ENCODE measurements at places on chromosomes 5 and 9.

- no peak for DNase-seq
These were observed 434 bp downstream of the GLRX start for GRCh38 chr5:95822043-95822541.

DNA sequence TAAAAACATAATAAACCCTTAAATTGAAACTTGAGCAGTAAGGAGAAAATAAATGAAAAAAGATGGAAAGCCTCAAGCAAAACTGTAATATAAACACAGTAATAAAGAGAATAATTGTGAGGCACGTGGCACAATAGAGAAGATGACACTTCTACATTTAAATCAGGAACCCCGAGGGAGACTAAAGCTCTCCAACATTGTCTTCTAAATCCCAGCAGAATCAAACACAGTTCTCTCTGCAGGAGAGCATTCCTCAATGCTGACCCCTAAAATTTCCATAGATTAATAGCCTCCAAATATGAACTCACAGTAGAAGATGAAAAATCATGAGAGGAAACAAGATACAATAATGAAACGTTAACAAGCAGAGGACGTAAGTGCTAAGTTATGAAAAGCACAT lies 721.2 kb upstream of the COX7C start:
- no peak for DNase-seq

DNA sequence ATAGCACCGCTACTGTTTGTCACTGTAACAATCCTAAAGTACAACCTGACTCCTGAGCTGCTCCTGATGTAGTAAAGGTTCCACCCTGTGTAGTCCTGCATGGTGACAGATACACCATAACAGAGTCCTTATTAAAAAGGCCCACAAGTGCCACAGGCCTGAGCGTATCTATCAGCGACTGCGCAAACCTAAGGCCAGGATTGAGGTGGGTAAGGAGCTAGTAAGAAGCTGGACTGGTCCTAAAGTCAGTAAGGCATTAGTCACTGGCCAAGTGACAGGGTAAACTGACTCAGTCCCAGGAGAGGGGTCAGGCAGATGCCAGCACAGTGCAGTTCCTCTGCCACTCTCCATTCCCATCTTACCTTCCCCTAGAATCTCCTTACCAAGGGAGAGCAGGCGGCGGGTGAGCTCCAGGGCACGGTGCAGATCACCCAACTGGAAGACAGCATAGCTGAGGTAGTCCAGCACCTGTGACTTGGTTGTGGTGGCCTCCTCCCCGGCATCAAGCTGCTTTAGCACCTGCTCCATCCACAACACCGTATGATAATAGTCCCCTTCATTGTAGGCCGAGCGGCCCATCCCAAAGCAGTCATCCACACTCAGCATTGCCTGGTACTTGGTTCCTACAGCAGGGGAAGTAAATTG lies 17.6 kb downstream of the P4HA2 start:
- no peak for DNase-seq

DNA sequence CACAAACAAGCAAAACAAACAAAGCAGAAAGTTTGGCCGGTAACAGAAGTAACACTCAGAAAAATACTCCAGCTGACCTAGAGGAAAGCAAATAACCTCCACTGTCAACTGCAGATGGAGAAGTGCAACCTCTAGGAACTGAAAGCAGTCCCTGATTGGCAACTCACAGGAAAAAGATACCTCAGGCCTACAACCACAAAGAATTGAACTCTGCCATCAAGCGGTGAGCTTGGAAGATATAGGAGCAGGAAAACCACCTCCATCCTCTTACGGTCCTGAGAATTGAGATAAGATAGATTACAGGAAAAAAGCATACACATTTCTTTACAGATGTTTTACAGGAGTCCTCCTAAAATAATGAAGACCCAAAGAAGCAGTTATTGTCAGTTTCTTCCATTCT lies 184.5 kb downstream of the PDZD2 start:
- no peak for DNase-seq

GRCh38 chr5:11853796-11854195 lies 50.5 kb downstream of the CTNND2 start:
- no peak for DNase-seq

- no peak for DNase-seq
These were observed 141.4 kb upstream of the PANK3 start for GRCh38 chr5:168720575-168720974.

- DNase-seq = no peak
These were observed 1.8 kb downstream of the AUH start for GRCh38 chr9:91359734-91360470.

GRCh38 chr9:95415158-95415557 lies 97.6 kb upstream of the FANCC start:
- DNase-seq = no peak

DNA sequence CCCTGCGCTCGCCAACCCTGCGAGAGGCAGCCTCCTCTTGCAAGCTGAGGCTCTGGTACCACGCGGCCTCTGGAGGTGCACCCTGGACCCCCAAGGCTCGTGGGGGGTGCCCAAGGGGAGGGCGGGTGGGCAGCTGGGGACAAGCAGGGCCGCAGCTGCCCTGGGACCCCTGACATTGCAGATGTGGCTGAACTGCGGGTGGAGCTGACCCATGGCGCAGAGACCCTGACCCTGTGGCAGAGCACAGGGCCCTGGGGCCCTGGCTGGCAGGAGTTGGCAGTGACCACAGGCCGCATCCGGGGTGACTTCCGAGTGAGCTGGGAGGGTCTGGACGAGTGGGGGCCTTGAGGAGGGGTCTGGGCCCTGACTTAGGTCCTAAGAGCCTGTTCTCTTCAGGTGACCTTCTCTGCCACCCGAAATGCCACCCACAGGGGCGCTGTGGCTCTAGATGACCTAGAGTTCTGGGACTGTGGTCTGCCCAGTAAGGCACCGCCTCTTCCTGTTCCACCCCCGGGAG lies 1.5 kb downstream of the MAMDC4 start:
- DNase-seq = no peak

DNA sequence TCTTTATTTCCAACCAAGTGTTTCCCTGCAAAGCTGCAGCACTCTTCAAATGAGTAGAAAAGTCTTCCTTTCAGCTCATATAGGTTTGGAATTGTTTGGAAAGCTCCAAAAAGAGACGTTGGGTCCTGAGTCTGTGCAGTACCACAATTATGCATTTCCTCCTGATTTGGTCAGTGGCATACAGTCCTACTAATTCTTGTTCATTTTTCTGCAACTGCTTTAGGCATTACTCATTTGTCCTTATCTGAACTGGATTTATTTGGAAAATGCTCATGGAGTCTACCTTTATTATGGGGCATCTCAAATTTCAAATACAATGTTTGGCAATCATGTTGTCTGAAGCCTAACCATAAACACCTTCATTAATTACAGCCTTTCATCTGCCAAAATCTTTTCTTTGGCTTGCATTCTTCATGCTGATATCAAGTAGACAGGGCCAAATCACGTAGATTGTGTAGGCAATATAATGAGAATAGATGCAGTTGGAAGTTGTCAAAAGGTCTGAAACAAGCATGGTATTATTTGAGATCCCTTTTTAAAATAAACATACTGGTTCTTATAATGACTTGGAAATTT lies 232.8 kb downstream of the TLE1 start:
- DNase-seq = no peak

DNA sequence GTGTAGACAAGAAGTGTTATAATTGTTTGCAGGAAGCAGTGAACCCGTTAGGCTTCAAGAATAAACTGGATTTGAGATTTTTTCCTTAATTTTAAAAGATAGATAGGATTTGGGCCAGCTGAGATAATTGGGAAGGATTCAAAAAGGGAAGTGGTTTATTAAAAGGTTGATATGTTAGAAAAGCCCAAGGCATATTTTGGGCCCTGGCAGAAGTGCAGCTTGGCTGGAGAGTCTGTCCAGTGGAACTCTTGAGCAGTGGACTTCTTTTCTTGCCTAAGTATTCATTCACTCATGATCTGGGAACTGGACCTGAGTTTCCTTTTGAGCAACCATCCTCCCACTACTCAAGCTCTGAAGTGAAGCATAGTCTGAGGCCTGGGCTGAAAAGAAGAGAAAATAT lies 433.4 kb downstream of the ZSWIM6 start:
- no peak for DNase-seq

GRCh38 chr5:7592910-7593309 lies 197.0 kb downstream of the ADCY2 start:
- no peak for DNase-seq

DNA sequence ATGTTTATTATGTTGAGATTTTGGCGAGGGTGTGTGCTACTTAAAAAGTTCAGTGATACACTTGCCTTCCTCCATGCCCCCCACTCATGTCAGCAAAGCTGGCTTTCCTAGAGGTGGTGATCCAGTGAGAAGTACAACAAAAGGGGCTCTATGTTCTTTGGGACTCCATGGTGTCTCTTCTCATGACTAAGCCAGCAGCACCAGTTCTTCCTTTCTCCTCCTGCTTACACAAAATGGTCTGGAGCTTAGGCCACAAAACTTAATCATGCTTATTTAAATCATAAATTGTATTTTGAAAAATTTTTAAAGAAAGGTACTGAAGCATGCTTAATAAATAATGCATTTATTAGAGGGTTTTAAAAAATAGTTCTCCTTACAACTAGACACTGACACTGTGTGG lies 22.4 kb downstream of the MOCS2 start:
- DNase-seq = no peak

- DNase-seq = no peak
These were observed 401.9 kb upstream of the IRX2 start for GRCh38 chr5:3153226-3153858.

DNA sequence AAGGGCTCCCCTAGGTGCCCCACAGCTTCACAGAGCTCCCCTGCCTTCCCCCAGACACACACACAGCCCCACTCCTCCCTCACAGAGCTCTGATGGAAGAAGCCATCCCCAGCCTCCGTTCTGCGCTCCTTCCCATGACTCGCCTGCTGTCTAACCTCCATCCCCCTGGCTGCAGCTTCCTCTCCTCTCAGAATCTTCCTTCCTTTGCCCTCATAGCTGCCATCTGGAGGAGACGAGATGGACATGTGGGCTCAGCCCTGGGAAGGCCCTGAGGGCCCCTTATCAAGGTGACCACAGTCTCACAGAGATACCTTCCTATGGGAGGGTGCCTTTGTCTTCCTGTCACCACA lies 94.3 kb downstream of the PCDH1 start:
- no peak for DNase-seq

- no peak for DNase-seq
These were observed 30.8 kb downstream of the IL7R start for GRCh38 chr5:35887321-35888100.

DNA sequence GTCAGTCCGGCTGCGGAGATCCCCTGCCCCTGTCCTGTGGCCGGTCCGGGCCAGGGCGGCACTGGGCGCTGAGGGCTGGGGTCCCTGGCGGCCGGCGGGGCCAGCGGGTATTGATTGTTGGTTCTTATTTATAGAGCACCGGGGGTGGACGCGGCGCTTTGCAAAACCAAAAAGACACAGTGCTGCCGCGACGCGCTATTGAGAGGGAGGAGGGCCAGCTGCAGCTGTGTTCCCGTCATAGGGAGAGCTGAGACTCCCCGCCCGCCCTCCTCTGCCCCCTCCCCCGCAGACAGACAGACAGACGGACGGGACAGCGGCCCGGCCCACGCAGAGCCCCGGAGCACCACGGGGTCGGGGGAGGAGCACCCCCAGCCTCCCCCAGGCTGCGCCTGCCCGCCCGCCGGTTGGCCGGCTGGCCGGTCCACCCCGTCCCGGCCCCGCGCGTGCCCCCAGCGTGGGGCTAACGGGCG lies 2.5 kb downstream of the LRRC26 start:
- no peak for DNase-seq

GRCh38 chr5:146623009-146623408 lies 107.0 kb upstream of the GPR151 start:
- no peak for DNase-seq

GRCh38 chr9:91586282-91586681 lies 162.7 kb upstream of the NFIL3 start:
- DNase-seq = no peak

- DNase-seq = no peak
These were observed at the start of gene GRIN1 for GRCh38 chr9:137138722-137139467. TSS of gene GRIN1 (plus strand) at chr9:137139154. CDS start at chr9:137139487, 333 bp downstream.

- no peak for DNase-seq
These were observed 536.1 kb downstream of the ZNF608 start for GRCh38 chr5:124210111-124210910.

Data from stimulated activated CD8-positive, alpha-beta memory T cell treated with anti-CD3 and anti-CD28 coated beads, Interleukin-15, amount 100 ng/mL, for 24 hours (primary cell).